ENCODE measurements at places on chromosomes 6 and 20.

- no peak for DNase-seq
Observed at GRCh38 chr20:54355631-54356280, 119.6 kb upstream of the DOK5 start.

DNA sequence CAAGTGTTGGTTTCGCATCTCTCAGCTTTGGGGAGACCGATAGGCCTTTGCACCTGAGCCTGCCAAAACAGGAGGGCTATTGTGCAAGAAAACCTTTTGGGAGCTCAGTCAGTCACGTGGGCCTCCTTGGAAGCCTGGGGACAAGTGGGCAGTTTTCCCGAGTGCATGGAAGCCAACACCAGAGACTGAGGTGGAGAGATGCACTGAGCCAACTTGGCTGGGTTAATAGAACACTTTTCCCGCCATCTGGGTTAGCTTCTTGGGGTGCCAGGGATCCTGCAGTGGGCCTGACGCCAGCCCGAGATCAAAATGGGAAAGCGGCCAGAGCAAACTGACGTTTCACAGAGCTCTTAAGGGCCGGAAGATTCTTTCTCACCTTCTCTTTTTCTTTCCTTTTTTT, 2.8 kb upstream of the OOEP start:
- no peak for DNase-seq

- DNase-seq = no peak
Observed at GRCh38 chr20:50898475-50898874, 32.8 kb downstream of the ADNP start.

DNA sequence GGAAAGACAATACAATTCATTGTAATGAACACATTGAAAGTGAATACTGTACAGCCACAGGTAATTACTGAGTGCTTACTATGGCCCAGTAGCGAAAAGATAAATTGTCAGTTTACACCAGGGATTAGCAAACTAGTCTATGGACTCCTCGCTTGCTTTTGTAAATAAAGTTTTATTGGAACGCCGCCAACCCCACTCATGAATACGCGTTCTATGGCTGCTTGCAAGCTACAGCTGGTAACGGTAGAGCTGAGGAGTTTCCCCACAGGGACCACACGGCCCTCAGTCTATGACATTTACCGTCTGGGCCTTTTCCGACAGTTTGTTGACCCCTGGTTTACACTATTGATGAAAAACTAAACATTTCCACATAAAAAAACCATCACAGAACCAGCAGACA, 24.2 kb downstream of the LAMA5 start:
- no peak for DNase-seq

DNA sequence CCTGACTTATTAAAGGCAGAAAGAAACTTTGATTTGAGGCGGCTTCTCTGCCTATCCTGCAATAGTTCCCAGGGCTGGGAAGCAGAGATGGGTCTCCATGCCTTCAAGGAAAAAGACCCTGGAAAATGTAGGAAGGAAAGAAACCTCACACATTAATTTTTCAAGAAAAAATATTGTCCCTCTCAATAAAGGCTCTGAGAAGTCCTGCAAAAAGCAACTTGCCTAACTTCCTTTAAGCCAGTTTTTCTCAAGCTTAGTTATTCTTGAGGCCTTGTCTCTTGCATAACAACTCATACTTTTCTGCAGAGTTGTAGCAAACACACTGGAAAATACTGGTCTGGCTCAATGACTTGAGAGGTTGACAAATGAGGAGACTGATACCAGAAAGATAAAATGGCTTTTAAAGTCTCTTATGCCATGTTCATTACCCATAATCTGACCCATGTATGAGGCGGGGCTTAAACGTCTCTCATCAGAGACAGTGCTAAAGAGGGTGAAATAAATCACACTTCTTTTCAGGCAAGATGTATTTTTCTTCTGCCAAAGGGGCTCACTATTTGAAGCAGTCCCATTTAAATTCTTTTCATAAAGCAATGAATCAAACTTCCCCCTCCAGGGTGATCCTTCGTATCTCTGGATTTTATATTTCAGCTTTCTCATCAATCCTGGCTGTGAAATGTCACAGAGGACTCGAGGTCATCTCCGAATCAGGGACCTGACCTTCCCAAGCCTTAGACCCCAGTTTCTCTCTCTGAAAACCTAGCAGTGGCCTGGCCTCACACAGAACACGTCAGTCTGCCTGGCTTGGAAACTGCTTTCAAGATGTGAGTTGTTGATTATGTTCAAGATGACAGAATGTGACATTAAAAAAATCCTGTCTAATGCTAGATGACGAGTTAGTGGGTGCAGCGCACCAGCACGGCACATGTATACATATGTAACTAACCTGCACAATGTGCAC, 82.3 kb upstream of the KCNG1 start:
- no peak for DNase-seq

GRCh38 chr6:156193381-156193780, 583.8 kb upstream of the ARID1B start:
- no peak for DNase-seq

DNA sequence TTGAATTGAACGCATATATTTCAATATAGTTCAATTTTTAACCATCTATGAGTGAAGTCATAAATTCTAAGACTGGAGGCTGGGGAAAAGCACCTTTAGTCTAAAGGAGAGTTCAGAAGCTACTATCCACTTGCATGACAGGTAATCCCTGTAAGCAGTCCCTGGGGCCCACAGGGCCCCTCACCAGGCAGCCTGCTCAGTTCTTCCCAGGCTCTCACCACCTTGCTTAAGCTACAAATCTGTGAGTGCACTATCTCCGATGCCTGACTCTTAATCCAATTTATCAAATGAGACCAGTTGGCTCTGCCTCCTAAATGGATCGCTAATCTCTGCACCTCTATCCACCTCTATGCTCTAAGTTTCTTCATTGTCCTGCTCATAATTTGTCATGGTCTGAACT, 413.8 kb downstream of the PTPRT start:
- no peak for DNase-seq

DNA sequence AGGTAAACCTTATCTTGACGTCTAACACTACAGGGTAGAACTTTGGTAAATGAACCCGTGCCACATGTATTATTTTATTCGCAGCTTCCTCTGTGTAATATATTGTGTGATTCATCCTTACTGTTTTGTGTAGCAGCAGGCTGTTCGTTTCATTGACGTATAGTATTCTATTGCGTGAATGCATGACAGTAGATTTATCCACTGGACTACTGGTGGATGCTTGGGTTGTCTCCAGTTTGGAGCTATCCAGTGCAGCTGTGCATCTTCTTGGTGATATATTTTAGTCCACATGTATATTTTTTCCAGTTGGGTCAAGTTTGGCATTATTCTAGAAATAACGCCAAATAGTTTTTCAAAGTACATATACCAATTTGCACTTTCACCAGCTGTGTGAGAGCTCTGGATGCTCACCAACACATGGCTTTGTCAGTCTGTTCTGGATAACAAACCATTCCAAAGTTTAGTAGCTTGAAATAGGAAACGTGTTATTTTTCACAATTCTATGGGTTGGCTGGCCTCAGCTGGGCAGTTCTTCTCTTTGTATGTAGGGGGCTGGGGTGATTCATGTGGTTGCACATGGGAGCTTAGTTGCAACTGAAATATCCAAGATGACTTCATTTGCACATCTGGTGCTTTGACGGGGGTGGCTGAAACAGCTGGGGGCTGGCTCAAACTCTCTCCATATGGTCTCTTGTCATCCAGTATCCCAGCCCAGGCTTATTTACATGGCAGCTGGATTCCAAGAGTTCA, 9.3 kb downstream of the ECT2L start:
- DNase-seq = no peak

GRCh38 chr20:50540620-50541605, 30.7 kb downstream of the PTPN1 start:
- peak; percentile 54 for DNase-seq

DNA sequence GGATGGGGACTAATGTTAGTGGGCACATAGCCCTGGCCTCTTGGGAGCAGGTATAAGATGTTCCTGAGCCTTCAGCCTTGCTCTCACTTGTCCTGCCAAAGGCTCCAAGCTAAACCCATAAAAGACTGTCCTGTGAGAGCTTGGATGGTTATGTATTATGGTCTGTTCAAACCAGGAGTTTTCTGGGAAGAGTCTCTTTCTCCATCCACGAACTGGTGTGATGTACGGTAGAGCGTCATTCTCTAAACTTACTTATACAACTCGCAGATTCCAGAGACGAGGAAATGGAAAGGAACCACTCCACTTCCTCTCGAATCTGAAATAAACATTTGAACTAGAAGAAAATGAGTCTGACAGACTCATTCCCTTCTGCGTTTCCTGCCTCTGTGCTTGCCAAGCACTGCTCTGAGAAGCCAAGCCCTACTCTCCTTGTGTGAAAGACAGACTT, 5.3 kb downstream of the SOBP start:
- no peak for DNase-seq

- DNase-seq = no peak
Observed at GRCh38 chr6:69294862-69295261, 501.9 kb downstream of the LMBRD1 start.

GRCh38 chr20:7155282-7155681, 387.8 kb downstream of the BMP2 start:
- no peak for DNase-seq

DNA sequence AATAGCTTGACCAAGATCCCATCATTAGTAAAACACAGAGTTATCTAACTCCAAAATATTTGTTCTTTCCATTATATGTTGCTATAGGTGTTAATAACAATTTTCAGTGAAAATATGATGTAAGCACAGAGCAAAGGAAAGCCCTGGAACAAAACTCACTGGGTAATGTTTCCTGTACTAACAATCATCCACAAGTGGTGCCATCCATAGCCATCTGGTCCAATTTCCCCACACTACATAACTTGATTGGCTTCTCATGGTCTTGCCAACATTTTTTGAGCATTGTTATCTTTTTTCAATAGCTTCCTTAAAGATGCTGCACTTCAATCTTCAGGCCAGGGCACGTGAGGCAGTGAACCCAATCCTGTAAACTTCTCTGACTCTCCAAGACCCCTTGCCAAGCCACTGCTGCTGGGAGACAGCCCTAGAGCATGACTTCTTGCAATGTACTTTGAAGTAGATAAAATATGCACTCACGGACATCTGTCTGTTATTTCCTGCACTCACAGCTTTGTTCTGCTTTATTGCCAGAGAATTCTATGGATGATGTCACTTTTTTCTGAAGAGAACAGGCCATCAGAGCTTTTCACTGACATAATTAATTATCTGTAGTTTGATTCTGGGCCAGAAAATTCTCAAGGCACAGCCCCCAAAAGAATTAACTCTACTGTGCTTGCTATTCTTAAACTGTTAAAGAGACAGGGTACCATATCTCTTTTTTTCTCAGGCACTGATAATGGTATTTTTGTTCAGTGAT, 97.5 kb upstream of the TMEM30A start:
- no peak for DNase-seq

DNA sequence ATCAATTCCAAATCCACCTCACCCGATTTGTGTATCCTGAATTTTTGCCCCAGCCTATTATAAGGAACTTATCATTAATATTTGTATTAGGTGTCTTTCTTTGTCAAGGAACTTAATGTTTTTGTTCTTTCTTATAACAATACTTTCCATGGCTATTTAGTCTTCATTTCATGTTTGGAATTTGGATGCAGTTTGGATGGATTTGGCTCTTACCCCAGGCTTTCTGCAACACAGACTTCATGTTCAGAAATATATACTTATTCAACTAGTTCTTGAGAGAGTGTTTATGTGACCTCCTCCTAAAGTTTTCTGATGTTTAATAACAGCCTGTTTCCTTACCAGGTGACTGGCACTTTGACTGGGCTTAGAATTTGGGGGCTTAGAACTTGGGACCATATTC, 35.9 kb upstream of the TOX2 start:
- DNase-seq = no peak

DNA sequence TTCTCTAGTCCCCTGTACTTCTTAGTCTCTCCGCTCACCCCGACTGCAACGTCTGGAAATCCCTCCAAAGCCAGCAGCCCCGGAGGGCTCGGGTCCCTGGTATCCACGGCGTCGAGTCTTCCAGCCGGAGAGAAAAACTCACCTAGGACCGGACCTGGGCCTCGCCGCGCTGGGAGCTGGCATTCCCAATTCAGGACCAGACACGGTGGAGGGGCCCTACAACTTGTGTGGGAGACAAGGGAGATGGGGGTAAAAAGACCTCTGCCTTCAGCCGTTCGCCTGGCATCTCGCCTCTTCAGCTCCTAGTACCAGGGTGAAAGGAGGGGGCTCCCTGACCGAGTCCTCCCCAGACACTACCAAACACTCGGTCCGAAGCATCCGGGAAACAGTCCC, 64.3 kb downstream of the GPX5 start:
- no peak for DNase-seq

DNA sequence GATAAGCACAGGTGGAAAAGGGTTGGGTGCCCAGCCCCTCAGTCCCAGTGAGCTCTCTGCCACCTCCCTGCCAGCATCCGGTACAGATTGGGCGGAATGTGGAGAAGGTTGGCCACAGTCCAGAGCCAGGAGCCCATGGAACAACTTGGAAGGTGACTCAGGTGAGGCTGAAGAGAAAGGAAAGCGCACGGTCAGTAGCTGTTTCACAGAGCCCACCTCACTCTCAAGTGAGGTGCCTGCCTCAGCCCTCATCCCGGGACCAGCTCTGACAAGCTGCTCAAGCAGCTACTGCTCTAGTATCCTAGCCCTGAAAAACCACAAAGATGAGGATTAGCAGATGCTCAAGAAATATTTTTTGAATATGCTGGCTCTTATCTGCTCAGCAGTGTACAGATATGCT, 1.1 kb upstream of the MMP24OS start:
- DNase-seq = no peak

GRCh38 chr6:93454533-93454932, 35.2 kb upstream of the EPHA7 start:
- peak; percentile 5 for DNase-seq

- DNase-seq = peak; percentile 19
Observed at GRCh38 chr6:112437058-112437457, 89.9 kb downstream of the RFPL4B start.

GRCh38 chr20:45181639-45182038, 6.9 kb downstream of the PI3 start:
- DNase-seq = peak; percentile 2

DNA sequence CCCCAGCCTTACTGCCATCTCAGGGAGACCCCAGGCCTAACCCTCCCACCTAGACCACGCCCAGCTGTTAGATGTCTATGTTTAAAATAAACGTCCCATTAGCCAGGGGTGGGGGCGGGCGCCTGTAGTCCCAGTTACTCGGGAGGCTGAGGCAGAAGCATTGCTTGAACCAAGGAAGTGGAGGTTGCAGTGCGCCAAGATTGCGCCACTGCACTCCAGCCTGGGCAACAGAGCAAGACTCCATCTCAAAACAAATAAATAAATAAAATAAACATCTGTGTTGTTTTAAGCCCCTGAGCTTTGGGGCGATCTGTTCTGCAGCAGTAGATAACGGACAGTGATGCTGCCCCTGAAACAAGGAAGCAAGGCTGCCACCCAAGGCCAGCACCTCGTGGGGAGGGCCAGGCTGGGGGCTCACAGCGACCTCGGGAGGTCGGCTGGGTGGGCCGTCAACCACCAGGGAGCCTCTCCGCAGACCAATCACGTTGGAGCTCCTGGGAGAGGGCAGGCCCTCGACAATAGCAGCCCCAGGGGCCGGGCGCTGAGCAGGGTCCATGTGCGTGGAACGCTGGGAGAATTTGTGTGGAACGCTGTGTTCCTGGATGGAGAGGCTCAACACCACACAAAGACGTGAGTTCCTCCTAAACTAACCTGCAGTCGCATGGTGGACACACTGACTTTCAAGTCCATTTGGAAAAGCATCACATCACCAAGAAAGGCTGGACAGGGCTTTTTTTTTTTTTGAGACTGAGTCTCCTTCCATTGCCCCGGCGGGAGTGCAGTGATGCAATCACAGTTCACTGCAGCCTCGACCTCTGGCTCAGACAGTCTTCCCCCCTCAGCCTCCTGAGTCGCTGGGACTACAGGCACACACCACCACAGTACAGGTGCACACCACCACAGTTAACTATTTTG, 1.0 kb upstream of the HELZ2 start:
- DNase-seq = no peak
